ENCODE measurements at places on chromosomes 11 and 22.

DNA sequence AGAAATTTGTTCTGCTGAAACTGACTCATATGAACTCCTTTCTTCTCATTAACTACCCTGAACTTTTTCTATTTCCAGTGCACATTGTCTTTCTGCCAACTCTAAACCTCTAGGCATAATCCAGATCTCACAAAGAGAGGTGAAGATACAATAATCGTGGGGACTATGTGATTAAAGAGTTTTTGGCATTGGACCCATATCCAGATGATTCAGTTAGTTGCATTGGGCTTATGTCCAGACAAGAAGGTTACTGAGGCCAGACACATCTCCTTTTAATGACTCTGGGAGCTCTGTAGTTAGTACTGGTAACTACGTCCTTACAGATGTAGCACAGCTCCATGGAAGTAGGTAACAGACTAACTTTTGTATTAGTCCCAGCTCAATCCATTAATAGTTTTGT, 273.0 kb downstream of the CASP12 start:
- DNase-seq = no peak

GRCh38 chr11:46890665-46891064, 27.7 kb downstream of the LRP4 start:
- no peak for DNase-seq

DNA sequence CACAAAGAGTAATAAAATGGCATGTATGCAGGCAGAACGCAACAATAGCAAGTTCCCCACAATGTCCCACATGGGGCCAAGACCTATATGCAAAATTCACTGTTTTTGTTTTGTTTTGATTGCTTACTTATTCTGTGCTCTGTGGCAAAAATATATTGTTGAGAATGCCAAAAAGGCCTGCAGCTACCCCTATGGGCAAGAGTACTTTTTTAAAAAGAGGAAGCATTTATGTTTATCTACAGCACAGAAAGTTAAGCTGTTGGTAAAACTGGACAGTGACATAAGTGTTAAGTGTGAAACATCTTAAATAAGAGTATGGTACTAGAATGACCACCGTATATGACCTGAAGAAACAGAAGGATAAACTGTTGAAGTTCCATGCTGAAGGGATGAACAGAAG, 301.9 kb upstream of the ZC3H12C start:
- DNase-seq = peak; percentile 27

GRCh38 chr11:75810637-75811390, 4.2 kb upstream of the UVRAG start:
- DNase-seq = peak; percentile 76

DNA sequence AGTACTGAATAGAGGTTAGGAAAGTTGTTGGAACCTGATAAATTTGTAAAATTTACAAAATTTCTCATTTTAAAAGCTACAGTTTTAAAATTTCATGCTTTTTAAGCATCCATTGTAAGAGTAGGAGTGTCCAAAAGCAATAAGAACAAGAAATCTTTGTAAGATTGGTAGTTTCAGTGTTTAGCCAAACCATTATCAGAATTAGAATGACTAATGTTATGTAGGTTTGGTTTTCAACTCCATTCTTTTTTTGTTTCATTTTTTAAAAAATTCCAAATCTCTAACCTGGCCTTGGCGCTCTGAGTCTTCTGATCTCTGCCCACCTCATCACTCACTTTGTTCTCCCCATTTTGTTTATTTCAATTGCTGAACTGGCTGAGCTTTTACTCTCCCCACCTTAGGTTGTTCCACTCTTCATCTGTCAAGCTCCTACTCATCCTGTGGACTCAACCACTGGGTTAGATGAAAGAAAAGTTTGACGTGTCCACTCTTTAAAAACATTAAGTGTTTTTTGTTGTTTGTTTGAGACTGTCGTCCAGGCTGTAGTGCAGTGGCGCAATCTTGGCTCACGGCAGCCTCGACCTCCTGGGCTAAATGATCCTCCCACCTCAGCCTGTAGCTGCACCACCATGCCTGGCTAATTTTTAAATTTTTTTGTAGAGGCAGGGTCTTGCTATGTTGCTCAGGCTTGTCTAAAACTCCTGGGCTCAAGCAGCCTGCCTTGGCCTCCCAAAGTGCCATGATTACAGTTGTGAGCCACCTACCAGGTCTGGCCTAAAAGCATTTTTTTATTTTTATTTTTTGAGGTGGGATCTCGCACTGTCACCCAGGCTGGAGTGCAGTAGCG, 14.0 kb downstream of the EP300 start:
- no peak for DNase-seq
